ENCODE measurements at places on chromosomes 2 and 18.

DNA sequence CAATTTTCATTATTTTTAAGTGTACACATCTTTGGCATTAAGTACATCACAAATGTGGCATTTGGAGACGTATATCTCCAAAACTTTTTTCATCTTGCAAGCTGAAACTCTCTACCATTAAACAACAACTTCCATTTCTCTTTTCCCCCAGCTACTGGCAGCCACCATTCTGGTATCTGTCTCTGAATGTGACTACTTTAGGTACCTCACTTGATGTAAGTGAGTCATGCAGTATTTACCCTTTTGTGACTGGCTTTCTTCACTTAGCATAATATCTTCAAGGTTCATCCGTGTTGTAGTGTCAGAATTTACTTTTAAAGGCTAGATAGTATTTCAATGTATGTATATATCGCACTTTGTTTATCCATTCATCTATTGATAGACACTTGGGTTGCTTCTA, 17.0 kb downstream of the BABAM2 start:
- no peak for DNase-seq

- no peak for DNase-seq
Observed at GRCh38 chr2:128799284-128799552, 480.6 kb upstream of the HS6ST1 start.

- no peak for DNase-seq
Observed at GRCh38 chr2:58047961-58048360, 1.4 kb downstream of the VRK2 start.

DNA sequence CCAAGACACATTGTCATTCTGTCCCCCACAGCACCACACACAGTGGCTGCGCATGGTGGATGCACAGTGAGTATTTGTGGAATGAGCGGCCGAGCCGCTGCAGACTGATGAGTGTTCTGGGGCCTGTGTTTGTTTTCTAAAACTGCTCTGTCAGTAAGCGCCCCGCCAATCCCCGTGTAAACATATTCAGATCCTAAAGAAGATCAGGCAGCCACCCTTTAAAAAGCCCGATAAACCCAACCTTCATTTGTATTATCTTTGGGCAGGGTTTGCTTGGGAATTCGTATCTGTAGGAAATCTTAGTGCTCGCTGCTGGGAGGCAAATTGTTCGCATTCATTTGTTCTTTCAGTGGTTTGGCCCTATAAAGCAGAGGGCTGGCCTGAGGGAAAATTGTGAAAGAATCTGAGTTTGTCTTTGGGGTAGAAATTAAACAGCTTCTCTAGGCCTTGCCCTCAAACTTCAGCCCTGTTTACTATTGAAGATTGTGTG, 68.6 kb downstream of the TGOLN2 start:
- DNase-seq, result no peak

- no peak for DNase-seq
Observed at GRCh38 chr2:3539836-3540235, 18.3 kb downstream of the RNASEH1 start.

DNA sequence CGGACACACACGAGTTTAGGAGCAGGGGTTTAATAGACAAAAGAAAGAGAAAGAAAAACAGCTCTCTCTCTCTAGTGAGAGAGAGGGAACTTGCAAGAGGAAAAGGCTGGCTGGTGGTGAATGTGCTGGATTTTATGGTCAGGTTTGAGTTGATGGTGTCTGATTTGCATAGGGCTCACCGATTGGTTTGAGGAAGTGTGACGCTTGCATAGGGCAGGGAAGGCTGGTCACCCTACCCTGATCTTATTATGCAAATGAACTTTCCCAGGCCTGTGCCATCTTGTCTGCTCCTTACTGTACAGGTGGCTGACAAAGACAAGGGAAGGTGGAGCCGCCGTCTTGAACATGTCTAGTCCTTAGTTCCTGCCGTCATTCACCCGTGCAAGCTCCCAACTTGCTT, 408.9 kb downstream of the RIT2 start:
- no peak for DNase-seq

GRCh38 chr2:189199797-189200196, 20.2 kb upstream of the COL5A2 start:
- no peak for DNase-seq

DNA sequence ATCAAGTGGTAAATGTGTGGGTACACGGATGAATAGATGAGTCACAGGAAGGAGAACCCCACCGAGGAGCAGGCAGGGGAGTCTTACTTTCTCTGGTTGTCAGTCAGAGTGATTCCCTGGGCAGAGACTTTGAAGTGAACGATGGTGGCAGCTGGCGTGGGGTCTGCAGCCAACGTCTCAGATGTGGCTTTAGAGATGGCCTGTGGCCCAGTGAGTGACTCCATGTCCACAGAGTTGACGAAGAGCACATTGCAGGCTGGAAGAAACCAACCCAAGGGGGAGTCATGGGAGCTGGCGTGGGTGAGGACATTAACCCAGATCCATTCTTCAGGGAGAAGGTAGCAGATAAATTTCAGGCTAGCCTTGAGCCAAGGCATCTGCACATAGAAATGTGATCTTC, 193.1 kb downstream of the TNS1 start:
- DNase-seq, result no peak

- DNase-seq, result no peak
Observed at GRCh38 chr2:227480528-227480927, 8.6 kb downstream of the AGFG1 start.

GRCh38 chr2:159145745-159146354, 140.7 kb downstream of the WDSUB1 start:
- no peak for DNase-seq

- DNase-seq, result no peak
Observed at GRCh38 chr2:201807452-201807999, 1.2 kb downstream of the CDK15 start.

DNA sequence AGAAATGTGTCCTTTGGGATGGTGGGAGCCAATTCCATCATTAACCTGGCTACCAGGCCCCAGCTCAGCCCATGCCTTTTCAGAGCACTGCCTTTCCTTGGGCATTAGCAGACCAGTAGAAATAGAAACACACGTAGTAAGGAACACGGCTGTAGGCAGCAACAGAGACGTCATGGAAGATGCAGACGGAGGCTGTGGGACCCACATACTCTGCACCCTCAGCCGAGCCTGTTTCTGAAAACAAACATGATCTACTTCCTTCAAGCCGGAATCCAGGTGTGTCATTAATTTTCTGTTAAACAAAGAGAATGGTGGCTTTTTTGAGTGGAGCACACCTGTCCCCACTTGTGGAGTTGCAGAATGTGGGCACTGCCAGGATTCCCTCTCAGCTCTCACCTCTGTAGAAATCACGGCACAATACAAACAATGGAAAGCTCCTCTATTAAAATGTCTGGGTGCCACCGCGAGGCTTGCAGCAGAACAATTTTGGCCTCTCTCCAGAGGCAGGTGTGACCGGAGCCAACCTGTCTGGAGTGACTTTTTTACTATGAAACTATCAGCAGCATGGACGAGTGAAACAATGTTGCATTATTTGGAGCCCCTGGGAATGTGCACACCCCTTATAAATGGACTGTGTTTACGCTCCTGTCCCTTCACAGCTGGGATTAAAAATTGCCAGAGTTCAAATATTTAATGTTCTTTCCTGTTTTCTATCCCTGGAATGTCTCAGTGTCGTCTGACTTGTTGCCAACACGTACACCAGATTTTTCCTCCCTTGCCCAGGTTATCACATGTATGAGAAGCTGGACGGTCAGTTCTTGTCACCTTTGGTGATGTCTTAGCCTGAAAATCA, 31.7 kb downstream of the SPP2 start:
- no peak for DNase-seq

GRCh38 chr18:71194438-71194837, 905.6 kb downstream of the SOCS6 start:
- DNase-seq, result no peak

All from activated naive CD4-positive, alpha-beta T cell treated with Interleukin-2 at 50 U/mL for 16 hours (primary cell).